ENCODE measurements at places on chromosomes 6 and 20.
A peak's percentile ranks its signal among the peaks of the same experiment; 100 is the strongest.

DNA sequence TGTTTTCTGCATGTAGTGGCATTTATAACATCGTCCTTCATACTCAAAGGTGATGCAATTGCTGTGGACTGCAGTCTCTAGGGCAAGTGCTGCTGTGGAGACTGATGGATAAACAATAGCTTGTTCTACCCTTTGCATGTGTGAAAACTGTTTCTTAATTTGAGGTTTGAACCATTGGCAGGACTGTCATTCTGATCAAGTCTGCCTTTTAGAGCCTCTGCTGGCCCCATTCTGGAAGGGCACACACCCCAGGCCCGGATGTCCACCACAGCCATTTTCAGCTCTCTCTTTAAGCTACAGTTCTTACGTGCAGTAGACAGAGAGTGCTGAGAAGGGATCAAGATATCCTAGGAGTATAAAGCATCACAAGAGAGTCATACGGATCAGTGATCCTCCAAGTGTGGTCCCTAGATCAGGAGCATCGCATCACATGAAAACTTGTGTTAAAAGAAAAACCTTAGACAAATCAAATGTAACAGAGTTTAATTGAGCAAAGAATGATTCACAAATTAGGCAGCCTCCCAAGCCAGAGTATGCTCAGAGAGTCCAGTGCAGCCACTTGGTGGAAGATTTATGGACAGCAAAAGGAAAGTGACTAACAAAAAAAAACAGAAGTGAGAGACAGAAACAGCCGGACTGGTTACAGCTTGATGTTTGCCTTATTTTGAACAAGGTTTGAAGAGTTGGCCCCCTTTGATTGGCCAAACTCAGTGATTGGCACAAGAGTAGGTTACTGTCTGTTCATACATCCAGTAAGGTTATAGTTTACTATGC is 52.0 kb downstream of the FRK start:
- peak; percentile 68 for DNase-seq

DNA sequence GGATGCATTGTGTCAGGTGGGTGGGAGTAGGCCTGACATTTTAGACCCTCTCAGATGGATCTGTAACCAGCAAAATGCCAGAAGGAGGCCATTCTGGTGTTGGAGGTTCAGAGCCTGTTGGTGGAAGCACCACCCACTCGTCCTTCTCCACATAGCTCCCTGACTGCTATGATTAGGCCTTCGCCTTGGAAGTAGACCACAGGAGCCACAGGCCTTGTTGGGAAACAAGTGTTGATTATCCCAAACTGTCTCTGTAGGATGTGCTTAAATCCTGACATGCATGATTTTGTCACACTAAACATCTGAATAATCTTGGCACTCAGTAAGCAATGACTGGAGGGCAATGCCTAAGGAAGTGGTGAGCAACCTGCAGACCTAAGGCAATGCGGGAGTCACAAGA is 117.2 kb upstream of the LY86 start:
- DNase-seq = no peak

DNA sequence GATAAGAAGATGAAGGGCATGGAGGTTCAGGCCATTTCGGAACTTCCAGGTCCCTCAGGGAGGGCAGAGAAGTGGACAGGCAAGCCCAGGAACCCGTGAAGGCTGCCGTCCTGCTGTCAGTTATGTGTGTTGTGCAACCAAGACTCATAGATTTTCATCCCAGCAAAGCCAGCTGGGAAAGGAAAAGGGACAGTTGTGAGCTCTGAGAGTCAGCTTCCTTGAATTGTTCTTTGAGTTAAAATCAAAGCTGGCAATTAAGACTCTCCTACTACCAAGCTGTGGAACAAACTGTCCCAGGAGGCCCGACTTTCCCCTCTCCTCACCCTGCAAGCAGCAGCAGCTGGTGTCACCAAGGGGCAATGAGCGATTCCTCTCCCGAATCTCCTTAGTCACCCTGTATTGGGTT is 46.3 kb upstream of the IYD start:
- DNase-seq = no peak

- peak; percentile 28 for DNase-seq
Measured at GRCh38 chr6:3650959-3651697, 100.4 kb downstream of the PXDC1 start.

DNA sequence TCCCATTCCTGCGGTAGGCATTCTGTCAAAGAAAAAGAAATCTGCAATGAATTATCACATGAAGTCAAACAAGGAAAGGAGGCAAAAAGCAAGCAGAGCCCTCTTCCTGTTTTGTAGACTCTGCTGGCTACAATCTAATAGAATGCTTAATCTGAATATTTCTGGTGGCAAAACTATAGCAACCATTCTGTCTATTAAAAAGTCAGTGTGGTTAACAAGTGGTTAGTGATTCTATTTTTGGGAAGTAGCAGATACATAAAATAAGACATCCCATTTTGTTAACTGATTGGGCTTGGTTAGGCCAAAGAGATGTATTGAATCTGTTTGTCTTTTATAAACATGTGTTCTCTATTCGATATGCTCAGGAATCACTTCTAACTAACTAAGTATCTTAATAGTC is 442.3 kb downstream of the CDC5L start:
- no peak for DNase-seq

DNA sequence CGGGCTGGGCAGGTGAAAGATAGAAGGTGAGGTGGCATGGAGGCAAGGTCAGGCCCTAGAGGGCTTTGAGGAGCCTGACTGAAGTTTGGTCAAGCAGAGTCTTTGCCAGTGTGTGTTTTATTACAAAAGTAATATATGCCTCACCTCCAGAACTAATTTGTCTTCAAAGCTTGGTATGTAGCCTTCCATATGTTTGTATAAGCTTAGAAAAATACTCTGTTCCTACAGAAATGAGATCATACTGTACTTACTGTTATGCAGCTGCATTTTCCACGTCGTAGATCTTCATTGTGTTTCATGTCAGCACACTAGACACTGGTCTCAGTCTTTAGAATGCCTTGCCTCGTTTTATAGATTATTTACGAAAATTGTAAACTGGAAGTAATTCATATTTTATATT is 61.8 kb downstream of the ANKS1A start:
- no peak for DNase-seq

- DNase-seq = peak; percentile 22
Measured at GRCh38 chr6:128062882-128063603, 162.2 kb upstream of the THEMIS start.

Data from amniotic epithelial cell (primary cell).